ENCODE measurements at places on chromosomes 3 and 15.

DNA sequence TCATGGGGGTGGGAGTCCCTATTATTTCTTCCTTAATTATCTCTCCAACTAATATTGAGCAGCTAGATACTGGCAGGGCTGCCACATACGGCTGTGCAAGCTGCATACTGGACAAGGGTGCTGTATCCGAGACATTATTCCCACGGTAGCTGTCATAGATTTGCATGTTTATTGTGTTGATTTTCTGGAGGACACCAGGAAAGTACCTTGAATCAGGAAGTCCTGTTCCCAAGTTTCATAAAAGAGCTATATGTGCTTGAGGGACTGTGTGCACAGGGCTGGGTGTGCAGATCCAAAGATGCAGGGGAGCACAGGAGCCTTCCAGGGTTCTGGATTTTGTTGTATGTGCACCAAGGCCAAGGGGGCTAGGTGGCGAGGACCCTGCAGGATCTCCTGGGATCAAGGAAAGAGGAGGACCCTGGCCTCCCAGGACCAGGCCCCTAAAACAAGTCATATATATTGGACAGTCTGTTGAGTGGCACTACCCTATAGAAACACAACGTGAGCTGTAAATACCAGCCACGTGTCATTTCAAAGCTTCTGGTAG is 119.2 kb upstream of the ALDH1A3 start:
- DNase-seq, result no peak

DNA sequence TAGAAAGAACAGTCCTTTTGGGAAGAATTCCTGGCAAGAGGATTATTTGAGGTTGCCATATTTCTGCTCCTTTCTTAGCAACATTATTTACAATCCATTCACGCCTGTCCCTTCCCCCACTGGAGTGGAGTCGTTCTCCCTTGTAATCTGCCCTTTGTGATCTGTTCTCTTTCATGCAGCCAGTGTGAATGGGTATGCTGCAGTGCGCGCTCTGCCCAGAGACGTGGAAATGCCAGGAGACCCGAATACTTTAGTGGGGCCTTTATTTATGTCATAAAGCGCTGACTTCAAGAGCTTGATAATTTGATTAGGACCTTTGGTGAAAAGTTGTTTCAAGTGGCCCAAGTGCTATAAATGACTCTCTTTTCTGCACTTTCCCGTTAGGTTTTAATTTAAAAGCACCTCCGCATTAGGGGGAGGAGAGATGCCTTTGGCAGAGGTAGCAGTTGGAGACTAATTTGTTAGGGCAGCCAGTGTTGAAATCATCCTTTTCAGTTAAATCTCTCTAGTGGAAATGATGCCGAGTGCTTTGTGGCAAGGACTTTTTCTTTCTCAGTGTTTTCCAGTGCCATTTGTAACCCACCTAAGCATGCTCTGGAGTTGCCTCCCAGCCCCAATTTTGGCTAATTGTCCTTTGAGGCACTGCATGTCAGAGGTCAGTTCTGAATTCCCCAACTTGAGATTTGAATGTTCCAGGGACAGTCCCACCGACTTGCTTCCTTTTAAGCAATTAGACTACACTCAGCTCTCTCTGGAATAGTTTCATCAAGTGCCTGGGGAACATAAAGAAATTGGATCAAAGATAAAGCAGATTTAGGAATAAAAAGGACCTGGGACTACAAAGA is 52.4 kb downstream of the PSMD6 start:
- no peak for DNase-seq

- no peak for DNase-seq
Observed at GRCh38 chr3:170410428-170411029, 8.1 kb upstream of the CLDN11 start.

GRCh38 chr3:161913786-161914389 is 417.3 kb downstream of the OTOL1 start:
- no peak for DNase-seq

DNA sequence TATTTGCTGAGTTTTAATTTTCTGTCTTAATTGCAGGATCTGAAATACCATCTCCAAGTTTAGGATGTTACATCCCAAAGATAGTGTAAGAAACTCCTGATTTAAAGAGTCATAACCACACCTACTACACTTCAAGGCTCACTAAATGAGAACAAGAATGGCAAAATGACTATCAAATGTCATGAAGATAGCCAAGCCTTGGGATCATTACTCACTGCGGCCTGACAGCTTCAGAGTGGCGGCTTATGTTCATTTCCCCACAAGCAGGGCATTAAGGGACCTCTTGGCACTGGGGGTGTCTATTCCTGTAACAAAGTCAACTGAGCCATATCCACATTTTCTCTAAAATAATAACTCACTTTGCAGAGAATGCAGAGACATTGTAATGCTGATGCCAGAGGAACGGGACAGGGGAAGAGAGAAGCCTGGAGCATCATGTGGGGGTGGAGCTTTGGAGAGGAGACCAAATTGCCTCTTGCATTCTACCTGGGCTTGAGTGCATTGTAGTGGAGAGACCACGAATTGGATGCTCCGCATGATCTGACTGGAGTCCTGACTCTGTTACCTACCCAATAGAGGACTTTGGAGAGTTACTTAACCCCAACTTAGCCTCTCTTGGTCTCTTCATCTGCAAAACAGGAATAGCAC is 219.2 kb downstream of the OPA1 start:
- DNase-seq, result no peak

- no peak for DNase-seq
Observed at GRCh38 chr3:129911261-129911861, 17.9 kb upstream of the TMCC1 start.

DNA sequence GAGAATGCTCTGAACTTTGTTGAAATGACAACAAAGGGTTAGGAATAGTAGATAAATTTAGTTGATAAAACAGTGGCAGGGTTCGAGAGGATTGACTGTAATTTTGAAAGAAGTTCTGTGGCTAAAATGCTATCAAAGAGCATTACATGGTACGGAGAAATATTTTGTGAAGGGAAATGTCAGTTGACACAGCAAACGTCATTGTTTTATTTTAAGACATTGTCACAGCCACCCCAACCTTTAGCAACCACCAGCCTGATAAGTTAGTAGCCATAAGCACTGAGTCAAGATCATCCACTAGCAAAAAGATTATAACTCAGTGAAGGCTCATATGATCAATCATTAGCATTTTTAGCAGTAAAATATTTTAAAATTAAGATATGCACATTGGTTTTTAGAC is 8.7 kb upstream of the ST3GAL6 start:
- DNase-seq, result no peak

DNA sequence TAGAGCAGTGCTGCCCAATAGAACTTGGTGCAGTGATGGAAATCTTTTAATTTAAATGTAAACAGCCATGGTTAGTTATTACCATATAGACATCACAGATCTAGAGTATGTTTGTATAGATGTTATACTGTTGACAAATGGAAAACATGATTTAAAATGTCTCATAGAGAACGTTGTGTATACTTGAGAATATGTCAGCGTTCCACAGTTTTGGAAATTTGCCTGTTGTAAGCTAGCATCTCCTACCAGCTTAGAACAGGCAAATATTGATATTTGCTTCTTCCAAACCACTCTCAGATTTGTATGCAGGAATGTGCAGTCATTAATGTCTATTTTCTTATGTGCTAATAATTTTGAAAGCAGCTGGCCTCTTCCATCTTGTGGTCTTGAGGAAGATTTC is 8.4 kb upstream of the LXN start:
- DNase-seq, result no peak

GRCh38 chr3:10374311-10374710 is 53.4 kb upstream of the SEC13 start:
- no peak for DNase-seq

GRCh38 chr3:45988362-45988761 is 7.3 kb downstream of the FYCO1 start:
- DNase-seq, result no peak

DNA sequence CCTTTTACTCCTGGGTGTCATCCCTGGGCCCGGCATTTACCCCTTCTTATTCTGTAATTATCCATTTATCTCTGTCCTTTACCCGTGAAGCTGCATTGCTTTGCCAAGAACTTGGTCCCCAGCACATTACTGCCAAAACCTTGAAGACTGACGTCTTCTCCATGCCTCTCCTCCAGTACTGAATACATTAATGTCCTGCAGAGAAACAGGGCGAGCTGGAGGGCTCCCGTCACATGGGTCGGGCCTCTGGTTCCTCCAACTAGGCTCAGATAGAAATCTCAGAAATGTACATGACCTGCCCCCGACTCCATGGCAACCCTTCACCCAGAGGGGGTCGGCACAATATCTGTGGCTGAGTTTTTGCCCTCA is 445 bp downstream of the EFCAB12 start:
- no peak for DNase-seq

DNA sequence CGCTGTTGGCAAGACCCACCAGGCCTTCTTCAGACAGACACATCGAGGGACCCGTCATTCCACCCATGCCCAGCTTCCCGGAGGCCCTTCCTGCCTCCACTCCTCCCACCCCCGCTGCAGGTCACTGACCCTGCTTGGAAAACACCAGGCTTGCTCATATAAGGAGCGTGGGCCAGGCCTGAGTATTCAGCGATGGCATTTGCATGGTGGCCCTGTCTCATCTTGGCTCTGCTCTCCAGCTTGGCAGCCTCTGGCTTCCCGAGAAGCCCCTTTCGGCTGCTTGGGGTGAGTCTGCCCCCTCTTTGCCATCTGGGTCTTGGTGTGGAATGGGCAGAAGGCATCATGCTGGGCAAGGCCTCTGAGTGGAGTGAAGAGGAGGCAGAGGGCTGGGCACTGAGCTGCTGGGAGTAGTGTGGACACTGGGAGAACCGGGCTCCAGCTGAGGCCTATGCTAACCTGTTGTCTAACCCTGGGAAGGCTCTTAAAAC is at the start of gene ITIH3:
ITIH3 (plus strand) TSS at position 185 of the 488 bp plus-strand sequence; CDS start at position 193, 8 bp downstream.
- no peak for DNase-seq

DNA sequence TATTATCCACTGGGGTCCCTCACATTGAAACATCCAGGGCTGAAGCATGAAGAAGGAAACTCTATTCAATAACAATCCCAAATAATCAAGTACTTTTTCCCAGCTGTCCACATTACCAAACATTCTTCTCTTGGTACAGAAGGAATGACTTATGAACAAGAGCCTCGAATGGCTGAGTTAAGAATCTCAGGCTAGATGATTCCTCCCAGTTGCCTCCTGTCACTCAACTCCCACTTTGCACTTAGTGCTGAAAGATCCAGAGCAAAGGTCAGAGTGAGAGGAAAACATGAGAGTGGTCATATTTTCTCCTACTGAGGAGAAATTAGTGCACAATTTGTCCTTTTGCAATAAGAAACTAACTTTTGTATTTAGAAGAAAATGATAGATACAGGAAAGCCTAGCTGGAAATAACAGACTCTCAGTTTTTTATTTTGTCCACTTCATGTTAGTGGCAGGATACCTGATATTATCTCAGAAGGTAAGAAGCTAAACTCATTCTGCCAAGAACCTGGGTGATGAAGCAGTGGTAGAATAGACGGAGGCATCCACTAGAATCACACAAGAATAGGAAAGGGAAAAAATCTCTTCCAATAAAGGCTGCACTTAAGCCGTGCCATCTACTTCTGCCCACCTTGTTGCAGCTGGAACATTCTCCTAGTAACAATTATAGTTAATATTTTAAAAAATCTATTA is 46.2 kb downstream of the GADL1 start:
- DNase-seq, result no peak

- DNase-seq, result no peak
Observed at GRCh38 chr3:178277605-178278004, 258.6 kb upstream of the KCNMB2 start.

- no peak for DNase-seq
Observed at GRCh38 chr15:42508263-42508690, 12.8 kb downstream of the SNAP23 start.

- no peak for DNase-seq
Observed at GRCh38 chr3:128207951-128208350, 54.7 kb downstream of the EEFSEC start.

Measured in CMK (cell line).